ENCODE measurements at places on chromosomes 5 and 9. TPM values are rescaled to one million over a fixed set of nuclear protein-coding genes. Genes with fewer than 3 reads are reported as not detected.
A peak's percentile ranks its signal among the peaks of the same experiment; 100 is the strongest.

- no peak overlapping the region for H3K27ac ChIP-seq
- no peaks in the 10 kb centered on the region for H3K27me3 ChIP-seq
- H3K4me1 ChIP-seq = peaks cover 6% of the 10 kb centered on the region
- no peaks in the 10 kb centered on the region for H3K36me3 ChIP-seq
- no peak overlapping the region for H3K4me3 ChIP-seq
Observed at GRCh38 chr9:35267710-35268109, 105.9 kb downstream of the UNC13B start.

DNA sequence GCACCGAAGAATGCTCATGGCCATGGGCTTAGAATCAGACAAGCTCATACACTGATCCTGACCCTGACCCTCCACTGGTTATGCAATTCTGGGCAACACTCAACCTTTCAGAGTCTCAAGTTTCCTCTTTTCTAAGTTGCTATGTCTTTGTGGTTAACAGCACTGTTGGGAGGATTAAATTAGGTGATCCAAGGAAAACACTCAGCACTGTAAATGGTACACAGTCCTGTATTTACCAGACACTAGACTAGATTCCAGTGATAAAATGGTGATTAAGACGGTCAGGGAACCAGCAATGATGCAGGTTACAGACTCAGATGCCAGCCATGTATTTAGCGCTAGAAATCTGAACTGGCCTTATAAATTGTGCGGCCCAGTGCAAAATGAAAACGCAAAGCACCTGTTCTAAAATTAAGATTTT is 8.1 kb downstream of the ARL15 start:
- no peaks in the 10 kb centered on the region for H3K4me1 ChIP-seq
- no peaks in the 10 kb centered on the region for H3K27me3 ChIP-seq
- no peak for DNase-seq
- no peak overlapping the region for H3K27ac ChIP-seq
- no peak overlapping the region for H3K4me3 ChIP-seq

TMOD1 gene
- 9.9 TPM for polyA plus RNA-seq

DNA sequence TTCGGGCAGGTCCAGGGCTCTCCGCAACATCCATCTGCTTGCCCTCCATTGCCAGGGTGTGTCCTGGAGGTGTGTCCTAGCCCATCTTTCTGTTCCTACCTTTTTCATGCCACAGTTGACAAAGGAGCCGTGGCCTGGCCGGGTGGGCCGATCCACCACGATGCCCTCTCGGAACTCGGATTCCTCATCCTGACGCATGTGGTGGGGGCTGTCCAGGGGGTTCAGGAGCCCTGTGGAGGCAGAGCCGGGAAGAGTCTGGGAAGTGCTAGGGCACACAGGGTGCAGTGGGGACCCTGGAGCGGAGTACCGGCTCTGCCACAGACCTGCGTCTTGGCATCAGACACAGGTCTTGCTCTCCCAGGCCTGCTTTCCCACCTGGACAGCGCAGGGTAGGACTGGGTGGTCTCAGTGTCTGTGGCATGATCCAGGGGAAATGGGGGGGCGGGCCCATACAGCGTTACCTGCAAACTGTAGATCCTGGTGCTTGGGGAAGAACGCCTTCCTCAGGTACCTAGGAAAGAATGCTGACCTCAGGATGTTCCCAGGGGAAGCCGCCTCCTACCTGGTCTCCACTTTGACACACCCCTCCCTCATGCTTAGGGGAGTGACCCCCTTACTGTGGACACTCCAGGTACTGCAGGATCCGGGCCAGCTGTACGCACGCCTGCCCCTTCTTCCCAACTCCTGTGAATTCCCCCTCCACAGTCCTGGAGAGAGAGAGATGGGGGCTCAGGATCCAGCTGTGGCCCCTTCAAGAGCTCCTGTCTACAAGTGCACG is 3.5 kb downstream of the SPOUT1 start:
- no peaks in the 10 kb centered on the region for H3K27me3 ChIP-seq
- no peak overlapping the region for H3K27ac ChIP-seq
- no peak overlapping the region for H3K4me3 ChIP-seq
- no peak for DNase-seq
- peaks cover 15% of the 10 kb centered on the region for H3K36me3 ChIP-seq
- no peaks in the 10 kb centered on the region for H3K4me1 ChIP-seq

DNA sequence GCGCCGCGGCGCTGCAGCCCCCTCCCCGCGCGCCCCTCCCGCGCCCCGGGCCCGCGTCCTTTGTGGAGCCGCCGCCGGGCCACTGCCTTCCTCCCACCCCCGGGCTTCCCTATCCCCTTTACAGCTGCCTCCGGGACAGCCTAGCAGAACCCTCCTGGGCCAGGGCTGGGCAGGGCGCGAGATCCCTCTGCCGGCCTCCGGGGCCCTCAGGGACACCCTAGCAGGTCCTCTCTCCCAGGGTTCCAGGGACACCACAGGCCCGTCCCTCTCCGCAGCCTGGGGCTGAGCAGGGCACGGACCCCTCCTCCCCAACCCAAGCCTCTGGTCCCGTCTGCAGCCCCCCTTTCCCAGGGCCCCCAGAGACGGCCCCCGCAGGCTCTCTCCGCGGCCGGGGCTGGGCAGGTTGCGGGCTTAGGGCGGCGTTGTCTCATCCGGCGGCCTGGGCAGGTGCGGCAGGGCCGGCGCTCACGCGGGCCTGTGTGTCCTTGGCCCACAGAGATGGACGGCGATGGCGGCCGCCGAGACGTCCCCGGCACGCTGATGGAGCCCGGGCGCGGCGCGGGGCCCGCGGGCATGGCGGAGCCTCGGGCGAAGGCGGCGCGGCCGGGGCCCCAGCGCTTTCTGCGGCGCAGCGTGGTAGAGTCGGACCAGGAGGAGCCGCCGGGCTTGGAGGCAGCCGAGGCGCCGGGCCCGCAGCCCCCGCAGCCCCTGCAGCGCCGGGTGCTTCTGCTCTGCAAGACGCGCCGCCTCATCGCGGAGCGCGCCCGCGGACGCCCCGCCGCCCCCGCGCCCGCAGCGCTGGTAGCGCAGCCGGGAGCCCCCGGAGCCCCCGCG is 710 bp downstream of the WNK2 start:
- no peak overlapping the region for H3K27ac ChIP-seq
- H3K36me3 ChIP-seq = peaks cover 24% of the 10 kb centered on the region
- H3K4me1 ChIP-seq = peaks cover 34% of the 10 kb centered on the region
- DNase-seq = peak; percentile 66

PCDHGB5 gene
- polyA plus RNA-seq = 1.2 TPM

GRCh38 chr5:94196953-94197352 is 421.5 kb downstream of the KIAA0825 start:
- H3K4me3 ChIP-seq = no peak overlapping the region
- H3K36me3 ChIP-seq = peaks cover 3% of the 10 kb centered on the region
- H3K27me3 ChIP-seq = no peaks in the 10 kb centered on the region

- H3K4me3 ChIP-seq = peak overlapping the region; percentile 39
- no peak overlapping the region for H3K27ac ChIP-seq
- no peak for DNase-seq
Observed at GRCh38 chr9:87973730-87974292, 522 bp downstream of the CDK20 start.

DNA sequence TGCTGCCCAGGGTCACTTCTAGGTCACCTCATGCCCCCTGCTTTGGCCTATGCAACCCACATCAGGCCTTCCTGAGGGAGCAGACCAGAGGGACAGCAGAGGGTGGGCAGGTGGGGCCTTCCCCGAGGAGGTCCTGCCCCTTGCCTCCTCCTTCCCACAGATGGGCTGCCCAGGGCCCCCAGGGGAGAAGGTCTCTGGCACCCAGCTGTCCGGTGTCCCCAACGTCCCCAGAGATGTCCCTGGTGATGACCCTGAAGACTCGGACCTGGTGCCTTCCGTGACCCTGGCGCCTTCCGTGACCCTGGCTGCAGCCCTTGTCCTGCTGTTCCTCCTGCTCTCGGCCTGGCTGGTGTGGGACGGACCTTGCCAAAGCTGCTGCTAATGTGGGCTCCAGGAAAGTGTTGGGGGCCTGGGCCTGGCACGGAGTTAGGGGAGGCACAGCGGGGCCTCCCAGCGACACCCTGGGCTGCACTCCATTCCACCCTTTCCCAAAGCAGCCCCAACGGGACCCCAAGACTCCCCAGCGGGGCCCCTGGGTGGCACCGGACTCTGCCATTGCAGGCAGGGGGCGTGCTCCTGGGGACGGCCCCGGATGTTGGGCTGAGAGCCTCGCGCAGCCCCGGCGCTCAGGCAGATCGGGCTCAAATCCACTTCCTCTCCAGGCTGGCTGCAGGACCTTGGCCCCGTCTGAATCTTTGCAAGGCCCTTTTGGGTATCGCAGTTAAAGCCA is 6.8 kb upstream of the SLC2A6 start:
- no peaks in the 10 kb centered on the region for H3K36me3 ChIP-seq
- H3K4me3 ChIP-seq = no peak overlapping the region
- H3K27ac ChIP-seq = no peak overlapping the region
- no peaks in the 10 kb centered on the region for H3K27me3 ChIP-seq

GABRA1 gene
- polyA plus RNA-seq = 0.10 TPM

DNA sequence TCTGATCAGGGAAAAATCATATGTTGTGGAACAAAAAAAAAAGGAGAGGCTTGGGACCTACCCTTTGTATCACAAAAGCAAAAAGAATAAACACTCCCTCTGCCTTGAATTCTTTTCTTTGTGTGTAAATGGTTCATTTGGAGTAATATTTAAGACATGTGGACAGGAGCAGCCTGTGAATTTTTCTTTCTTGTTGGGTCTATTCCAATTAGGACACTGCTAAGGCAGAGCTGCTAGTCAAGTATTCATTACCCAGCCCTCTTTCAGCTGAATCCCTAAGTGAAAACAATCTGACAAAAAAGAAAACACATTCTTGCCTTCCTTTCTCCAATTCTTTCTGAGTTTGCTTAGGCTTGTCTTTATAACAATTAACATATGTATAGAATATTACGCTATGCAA is 330.0 kb downstream of the EBF1 start:
- no peaks in the 10 kb centered on the region for H3K4me1 ChIP-seq
- no peaks in the 10 kb centered on the region for H3K36me3 ChIP-seq
- no peaks in the 10 kb centered on the region for H3K27me3 ChIP-seq
- no peak overlapping the region for H3K4me3 ChIP-seq

- peaks cover 4% of the 10 kb centered on the region for H3K4me1 ChIP-seq
- DNase-seq = no peak
- no peaks in the 10 kb centered on the region for H3K36me3 ChIP-seq
- H3K27ac ChIP-seq = peak overlapping the region; percentile 68
Observed at GRCh38 chr5:116528519-116529234, 45.9 kb downstream of the SEMA6A start.

DNA sequence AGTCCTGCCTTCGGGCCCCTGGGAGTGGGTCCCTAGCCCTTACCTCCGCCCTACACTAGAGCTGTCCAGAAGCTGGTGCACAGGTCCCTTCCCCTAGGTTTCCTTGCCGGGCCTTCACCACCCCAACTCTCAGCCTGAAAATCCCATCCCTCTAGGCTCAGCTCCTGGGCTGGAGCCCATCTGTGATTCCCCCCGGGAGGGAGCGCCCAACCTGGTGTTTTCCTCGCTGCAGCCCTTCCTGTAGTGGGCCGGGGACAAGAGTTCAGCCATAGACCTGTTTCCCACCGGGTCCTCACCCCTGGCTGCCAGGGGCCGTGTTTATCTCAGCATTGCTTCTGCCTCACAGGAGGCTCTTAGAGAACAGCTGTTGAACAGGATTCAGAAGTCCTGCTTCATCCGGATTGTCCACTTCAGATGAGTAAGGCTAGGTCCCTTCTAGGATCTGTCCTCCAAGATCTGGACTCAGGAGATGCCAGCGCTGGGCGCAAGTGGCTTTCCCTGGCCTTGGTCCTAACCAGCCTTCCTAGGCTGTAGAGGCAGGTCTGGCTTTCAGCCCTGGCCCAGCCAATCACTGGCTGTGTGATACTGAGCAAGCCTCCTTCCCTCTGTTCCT is 965 bp downstream of the GLIPR2 start:
- H3K27ac ChIP-seq = peak overlapping the region; percentile 69
- peaks cover 20% of the 10 kb centered on the region for H3K4me1 ChIP-seq
- H3K27me3 ChIP-seq = no peaks in the 10 kb centered on the region
- DNase-seq = no peak

ZNF883 gene
- 0.27 TPM for polyA plus RNA-seq

GRCh38 chr9:27073841-27074728 is 34.9 kb upstream of the TEK start:
- no peak for DNase-seq
- no peaks in the 10 kb centered on the region for H3K36me3 ChIP-seq
- no peaks in the 10 kb centered on the region for H3K4me1 ChIP-seq
- no peaks in the 10 kb centered on the region for H3K27me3 ChIP-seq

SPATA6L gene
- polyA plus RNA-seq = 8.5 TPM

OR1Q1 gene
- not detected for polyA plus RNA-seq

DNA sequence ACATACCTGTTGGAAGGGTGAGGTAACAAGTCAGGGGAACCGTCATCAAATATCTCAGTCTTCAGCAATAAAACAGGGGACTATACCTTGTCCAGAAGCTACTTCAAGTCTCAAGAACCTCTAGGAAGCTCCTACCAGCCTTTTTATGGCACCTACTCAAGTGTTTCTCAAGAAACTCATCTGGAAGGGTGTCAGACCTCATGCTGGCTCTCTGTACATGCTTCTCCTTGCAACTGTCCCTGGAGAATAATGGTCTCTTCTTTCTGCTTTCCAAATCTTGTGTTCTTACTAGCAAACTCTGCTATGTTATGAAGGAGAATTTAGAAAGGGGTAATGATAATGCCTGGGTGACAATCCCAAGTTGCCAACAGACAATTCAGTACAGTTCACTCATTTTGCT is 8.3 kb upstream of the PTAR1 start:
- H3K4me3 ChIP-seq = no peak overlapping the region
- no peaks in the 10 kb centered on the region for H3K4me1 ChIP-seq
- no peak for DNase-seq
- no peaks in the 10 kb centered on the region for H3K27me3 ChIP-seq

DNA sequence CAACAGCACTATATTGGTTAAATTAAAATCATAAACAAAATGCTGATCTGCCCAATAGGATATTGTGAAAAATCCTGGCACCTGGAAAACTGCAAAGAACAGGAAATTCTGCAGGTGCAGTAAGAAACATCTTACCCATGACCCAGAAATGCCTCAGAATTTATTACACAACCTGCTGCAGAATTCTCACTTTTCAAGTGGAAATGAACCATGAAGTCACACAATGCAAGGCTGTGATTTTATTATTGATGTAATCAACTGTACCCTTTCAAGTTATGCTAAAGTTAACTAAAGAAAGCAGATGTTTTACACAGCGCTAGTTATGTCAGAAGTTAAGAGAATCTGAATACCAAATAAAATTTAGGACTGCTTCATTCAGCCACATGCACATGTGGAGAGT is 6.0 kb downstream of the STRBP start:
- peaks cover 10% of the 10 kb centered on the region for H3K4me1 ChIP-seq
- no peaks in the 10 kb centered on the region for H3K27me3 ChIP-seq
- no peak overlapping the region for H3K4me3 ChIP-seq

DNA sequence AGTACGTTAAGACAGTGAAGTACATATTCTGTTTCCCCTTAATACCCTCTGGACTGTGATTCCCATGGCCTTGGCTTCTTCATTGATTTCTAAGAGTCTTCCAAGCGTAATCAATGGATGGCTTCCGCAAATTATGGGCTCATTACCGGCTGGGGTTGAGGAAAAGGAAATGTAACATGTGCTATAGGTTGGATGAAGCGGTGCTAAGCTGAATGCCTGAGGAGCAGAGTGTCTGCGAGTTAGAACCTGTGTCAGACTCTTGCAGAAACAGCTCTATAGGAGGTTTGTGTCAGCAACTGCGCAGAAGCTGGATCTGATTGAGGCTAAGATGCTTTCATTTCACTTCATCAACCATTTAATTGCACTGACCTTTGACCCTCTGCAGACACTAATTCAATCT is 114.3 kb upstream of the CDH18 start:
- no peaks in the 10 kb centered on the region for H3K27me3 ChIP-seq
- H3K4me1 ChIP-seq = no peaks in the 10 kb centered on the region
- H3K36me3 ChIP-seq = no peaks in the 10 kb centered on the region
- H3K27ac ChIP-seq = no peak overlapping the region
- no peak for DNase-seq
- no peak overlapping the region for H3K4me3 ChIP-seq
